AG08395 (cell line): ENCODE measurements at places on chromosomes 2 and 18.

GRCh38 chr2:8132351-8132831 is 549.5 kb upstream of the ID2 start:
- peak; percentile 58 for DNase-seq

GRCh38 chr2:219023045-219023605 is 18.2 kb downstream of the CFAP65 start:
- DNase-seq, result no peak

GRCh38 chr2:71995067-71995665 is 152.5 kb downstream of the CYP26B1 start:
- DNase-seq, result peak; percentile 60

DNA sequence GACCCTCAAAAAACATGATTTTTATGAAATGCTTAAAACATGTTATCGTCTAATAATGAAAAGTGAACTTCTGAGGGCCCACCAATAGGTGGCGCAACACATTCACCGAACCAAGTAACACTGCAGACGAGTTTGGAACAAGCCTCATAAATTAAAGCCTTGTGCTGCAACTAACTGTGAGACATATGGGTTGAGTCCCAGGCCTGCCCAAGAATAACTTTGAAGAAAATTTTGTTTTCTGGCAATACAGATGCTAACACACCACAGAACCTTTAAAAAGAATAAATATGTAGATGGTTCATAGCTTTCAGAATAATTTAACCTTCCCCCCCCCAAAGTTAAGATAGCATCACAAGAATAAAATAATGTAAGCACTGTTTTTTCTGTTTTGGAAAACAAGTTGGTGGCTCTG is 285.9 kb downstream of the RNF144A start:
- peak; percentile 72 for DNase-seq

DNA sequence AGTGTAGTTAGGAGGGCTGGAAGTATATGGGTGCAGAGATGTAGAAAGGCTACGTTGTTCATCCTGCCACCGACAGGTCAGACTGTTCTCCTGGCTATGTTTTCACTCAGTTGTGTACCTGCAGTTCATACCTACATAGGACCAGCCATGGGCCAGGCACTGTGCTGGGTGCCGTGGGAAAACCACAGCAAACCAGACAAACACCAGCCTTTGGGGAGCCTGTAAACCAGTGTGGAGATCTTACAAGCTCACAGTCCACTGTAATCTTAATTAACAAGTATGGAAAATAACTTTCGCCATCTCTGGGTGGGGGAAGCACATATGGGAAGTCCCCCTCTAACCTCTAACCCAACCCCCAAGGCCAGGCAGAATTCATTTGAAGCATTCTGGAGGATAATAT is 12.7 kb downstream of the NCK2 start:
- no peak for DNase-seq

- DNase-seq, result no peak
Observed at GRCh38 chr2:58497168-58497567, 256.0 kb upstream of the FANCL start.

DNA sequence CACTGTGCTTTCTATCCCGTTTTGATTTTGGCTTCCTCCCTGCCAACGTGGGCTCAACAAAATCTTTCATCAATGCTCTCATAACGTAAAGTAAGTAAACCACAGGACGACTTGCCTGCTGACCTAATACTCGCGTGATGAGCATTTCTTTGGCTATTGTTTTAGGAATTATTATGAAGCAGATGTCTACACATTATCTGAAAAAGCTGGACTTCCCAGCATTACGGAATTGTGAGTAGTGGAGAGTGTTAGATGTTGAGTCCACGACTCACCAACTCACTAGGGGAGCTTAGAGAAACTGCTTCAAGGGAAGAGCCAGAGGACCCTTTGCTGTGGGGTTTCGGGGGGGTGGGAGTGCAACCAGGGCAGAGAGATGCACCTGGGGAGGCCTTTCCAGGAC is 21.9 kb downstream of the HJURP start:
- no peak for DNase-seq

- DNase-seq, result no peak
Observed at GRCh38 chr2:126975671-126976655, 77.3 kb downstream of the TEX51 start.

DNA sequence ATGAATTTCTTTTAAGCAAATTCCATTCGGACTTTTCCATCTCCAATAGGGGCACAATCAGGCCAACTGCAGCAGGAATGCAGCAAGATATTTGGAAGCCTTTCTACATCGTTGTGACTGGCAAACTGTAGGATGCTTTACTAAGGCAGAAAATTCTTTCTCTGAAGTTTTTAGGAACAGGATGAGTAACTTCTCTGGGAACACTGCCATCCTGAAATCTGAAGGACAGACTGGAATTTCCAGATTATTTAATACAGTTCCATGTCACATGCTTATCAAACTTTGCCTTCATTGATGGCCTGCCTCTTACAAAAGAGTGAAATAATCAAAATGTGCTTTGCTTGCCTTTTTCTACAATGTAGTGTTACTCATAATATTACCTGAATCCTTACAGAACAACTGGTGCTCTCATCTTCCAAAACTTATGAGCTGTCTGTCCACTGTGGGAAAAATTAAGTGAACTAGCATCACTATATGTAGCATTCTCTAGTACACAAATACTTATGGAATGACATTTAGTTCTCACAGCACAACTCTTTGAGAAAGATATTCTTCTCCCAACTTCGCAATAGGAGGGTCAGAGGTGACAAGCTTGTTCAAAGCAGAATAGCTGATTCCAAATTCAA is 32.0 kb upstream of the MAP2 start:
- peak; percentile 22 for DNase-seq

DNA sequence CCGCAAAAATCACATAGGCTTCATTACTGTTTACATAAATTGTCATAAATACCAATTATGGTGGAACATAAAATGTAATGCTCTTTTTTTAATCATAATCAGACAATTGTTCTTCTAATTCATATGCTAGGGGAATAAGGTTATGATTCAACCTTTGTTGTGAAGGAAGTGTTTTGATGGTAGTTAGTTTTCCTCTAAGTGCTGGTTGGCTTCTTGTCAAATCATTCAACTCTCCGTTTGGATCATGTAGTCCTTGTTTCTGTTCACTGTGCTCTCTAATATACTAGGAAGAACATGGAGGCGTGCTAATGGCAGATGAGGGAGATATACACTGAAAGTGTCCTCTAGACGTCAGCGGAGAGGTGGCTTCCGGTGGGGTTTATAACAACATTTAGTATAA is 1938.0 kb upstream of the PIK3C3 start:
- DNase-seq, result no peak

- DNase-seq, result no peak
Observed at GRCh38 chr2:215799194-215799593, 214.2 kb downstream of the MREG start.

GRCh38 chr2:124437811-124438210 is 412.7 kb downstream of the CNTNAP5 start:
- DNase-seq, result no peak

DNA sequence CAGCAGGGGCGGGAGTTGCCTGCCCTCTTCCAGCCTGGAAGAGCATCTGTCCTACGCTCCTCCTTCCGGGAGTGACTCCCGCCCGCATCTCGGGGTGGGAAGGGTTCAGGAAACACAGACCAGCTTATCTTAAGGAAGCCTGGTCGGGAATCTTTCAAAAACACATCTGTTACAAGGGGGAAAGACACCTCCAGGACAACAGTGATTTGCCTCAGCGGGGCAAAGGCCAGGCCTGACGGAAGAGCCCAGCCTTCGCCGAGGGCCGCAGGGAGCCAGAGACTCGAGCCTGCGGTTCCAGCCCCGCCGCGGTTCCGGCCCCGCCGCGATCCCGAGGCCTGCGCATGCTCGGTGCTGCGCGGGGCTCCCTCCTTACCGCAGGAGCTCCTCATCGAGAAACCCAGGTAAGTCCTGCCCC is 38.1 kb upstream of the TGIF1 start:
- DNase-seq, result peak; percentile 57

DNA sequence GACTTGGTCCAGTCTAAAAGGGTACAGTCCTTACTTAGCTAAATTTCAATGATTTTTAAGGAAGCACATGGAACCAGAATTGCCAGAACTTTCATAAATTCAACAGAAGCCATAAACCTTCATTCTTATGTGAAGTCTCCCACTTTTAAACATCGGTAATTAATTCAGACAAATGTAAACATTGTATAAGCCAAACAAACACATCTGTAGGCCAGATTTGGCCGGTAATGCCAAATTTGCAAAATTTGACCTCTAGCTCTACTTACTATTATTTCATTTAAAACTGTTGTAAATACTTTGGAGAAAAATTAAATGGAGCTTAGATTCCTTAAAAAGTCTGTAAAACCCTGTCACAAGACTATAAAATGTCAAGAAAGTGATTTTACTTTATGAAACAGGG is 83.2 kb upstream of the GALNT5 start:
- DNase-seq, result no peak
